ENCODE measurements at places on chromosomes 2 and 18.

DNA sequence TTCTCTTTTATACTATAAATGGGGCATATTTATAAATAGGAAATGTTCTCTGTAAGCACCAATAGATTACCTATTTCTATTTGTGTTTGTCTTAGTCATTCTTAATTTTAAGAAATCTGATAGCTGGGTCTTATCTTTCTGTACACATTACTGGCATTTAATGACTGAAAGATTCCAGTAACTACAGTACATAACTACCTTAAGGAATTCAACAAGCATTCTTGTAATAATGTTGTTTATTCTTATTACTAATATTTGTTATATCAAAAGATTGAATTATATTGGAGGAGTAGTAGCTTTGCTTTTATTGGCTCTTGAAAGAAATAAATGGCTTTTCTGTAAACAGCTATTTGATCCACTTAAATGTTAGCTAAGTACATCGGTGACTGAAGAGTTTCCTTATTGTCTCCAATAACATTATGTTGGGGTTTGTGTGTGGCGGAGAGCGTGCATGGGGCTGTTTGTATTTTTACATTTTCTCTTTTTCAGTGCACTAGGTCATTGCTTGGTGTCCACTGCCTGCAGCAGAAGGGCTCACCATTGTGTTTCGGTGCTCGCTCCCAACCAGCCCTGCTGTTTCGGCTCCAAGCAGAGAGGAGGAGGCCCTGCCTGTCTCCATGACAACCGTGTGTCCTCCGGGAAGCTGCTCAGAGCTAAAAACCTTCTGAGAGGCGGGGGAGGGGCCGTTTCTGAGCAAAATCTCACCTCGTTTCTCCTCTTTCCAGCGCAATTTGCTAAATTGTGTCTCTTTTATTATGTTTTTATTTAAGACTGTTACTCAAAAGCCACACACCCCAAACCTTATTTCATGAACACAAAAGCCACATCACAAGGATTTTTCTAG lies 112.5 kb upstream of the SLC38A11 start:
- DNase-seq, result no peak

DNA sequence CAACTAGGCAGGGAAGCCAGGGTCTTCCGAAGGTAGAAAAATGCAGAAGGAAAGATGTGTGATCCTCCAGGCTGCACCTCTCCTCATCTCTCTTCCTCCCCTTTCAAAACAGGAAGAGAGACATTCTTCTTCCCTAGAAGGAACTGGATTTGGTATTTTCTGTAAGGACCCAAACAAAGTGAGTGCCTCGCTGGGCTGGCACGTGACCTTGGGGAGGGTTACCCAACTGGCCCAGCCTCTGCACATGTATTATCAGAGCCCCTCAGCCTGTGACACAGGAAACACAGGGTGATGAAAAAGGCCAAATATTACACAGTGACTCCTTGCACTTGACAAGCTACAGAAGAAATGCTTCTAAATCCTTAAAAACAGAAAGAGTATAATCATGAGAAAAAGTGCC lies 2.3 kb downstream of the HJURP start:
- DNase-seq, result peak; percentile 90

- no peak for DNase-seq
These were observed 28.8 kb downstream of the TTC32 start for GRCh38 chr2:19873014-19873413.

- DNase-seq, result no peak
These were observed 101.7 kb downstream of the TTC32 start for GRCh38 chr2:19799881-19800780.

- no peak for DNase-seq
These were observed 153.1 kb upstream of the LMAN1 start for GRCh38 chr18:59512025-59512755.

DNA sequence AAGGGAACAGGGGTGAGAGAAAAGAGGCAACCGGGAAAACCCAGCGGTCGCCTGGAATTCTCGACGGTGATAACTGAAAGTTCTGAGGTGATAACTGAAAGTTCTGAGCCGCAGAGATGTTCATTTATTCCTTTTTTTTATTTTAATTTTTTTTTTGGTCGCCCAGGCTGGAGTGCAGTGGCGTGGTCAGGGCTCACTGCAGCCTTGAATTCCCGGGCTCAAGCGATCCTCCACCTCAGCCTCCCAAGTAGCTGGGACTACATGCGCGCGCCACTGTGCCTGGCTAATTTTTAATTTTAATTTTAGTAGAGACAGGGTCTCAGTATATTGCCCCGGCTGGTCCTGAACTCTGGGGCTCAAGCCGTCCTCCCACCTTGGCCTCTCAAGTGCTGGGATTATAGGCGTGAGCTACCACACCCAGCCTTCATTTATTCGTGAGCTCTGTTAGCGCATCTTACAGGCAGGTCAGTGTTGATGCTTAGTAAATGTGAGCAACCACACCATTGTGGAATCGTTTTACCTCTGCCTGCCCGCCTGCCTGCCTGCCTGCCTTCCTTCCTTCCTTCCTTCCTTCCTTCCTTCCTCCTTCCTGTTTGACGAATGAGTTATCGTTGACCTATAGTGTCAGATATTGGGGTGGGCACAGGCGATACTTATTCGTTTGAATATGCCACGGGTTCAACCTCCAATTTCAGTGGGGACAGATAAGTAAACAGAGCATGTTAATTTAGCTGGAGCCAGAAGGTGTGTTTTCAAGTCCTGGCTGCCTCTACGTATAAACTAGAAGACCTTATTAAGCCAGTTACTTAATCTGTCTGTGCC lies 557 bp upstream of the E2F6 start:
- no peak for DNase-seq

GRCh38 chr2:233992513-233993217 lies 57.8 kb upstream of the SPP2 start:
- no peak for DNase-seq

GRCh38 chr2:237512774-237513466 lies 25.9 kb downstream of the MLPH start:
- peak; percentile 52 for DNase-seq

DNA sequence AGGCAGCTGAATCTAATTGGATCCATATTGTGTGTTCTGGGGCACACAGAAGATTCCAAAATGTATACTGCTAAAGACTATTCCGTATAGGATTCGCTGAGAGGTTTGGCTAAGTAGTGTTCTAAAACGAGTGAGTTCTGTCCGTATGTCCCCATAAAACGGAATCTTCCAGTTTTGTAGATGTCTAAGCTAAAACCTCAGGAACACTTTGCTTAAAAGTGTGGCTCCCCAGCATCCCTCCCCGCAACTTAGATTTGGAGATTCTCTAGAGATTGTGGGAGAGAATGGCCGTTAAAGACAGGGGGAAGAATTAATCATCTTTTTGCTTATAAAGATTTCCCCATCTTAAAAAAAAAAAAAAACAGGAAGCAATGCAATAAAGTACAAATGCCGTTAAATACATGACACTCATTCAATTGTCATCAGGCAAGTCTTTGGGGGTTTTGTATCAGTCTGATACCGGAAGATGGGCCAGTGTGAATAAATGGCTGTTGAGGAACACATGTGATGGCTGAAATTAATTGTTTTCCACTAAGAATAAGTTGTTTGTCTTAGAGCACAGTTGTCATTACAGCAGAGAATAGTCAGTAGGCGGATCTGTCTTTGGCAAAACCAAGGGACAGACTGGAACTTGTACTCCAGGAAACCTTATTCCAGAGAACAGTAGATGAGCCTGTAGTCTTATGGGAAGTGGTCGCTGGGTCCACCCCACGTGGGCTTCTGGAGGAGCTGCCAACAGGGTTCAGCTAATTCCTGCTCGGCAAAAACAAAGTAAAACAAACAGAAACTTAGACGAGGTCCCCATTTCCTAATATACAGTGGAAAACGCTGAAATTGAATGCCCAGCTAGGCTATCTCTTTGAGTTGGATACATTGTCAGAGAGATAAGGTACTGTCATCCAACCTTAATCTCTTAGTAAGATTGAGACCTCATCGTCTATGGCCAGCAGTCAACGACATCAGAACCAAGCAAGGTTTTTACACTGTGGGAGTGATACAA lies 1.7 kb downstream of the EMILIN2 start:
- DNase-seq, result peak; percentile 51

GRCh38 chr18:8257851-8258434 lies 351.3 kb upstream of the RAB12 start:
- no peak for DNase-seq

GRCh38 chr2:3463944-3464343 lies 55.4 kb downstream of the ADI1 start:
- no peak for DNase-seq

DNA sequence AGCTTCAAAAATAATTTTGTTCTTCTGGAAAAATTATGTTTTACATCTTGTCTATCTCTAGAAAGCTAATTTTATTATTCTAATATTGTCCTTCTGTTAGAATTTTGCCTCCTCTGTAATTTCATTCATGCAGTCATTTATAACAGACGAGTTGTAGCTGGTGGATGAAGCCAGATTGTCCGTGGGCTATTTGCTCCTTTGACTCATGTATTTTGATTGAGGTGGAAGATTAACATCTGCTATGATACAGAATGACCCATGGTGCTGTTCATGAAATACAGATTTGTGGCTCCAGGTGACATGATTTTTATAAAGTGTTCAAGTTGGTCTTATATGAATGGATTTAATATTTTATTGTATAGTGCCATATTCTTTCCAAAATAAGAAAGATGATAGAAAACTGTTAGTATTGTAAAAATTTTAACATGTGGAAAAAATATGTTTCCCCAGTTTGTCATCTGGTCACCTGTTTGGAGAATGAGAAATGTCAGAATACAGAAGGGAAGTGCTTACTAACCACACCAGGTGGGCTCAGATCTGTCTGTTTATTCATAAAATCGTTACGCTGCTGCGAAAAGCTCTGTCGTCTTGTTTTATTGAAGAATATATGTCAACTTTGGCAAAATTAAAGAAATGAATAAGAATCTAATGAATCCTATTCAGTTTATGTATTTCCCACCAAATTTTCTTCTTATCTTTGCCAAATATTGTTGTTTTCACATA lies 20.4 kb upstream of the L3MBTL4 start:
- no peak for DNase-seq

DNA sequence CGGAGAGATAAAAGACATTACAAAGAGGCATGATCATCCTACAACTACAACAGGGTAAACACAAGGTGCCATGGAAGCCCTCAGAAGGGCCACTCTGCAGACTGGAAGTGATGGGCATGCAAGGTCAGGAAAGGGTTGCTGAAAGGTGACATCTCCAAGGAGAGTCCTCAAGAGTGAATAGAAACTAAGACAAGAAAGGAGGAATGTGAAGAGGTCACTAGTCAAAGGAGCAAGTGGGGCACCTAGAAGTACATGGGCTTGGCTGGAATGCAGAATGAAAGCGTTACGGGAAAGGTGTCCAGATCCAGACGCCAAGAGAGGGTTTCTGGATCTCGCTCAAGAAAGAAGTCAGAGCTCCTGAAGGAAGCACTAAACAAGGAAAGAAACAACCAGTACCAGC lies 314.3 kb downstream of the NBAS start:
- DNase-seq, result no peak

- peak; percentile 30 for DNase-seq
These were observed 76.0 kb downstream of the CD28 start for GRCh38 chr2:203782262-203782976.

DNA sequence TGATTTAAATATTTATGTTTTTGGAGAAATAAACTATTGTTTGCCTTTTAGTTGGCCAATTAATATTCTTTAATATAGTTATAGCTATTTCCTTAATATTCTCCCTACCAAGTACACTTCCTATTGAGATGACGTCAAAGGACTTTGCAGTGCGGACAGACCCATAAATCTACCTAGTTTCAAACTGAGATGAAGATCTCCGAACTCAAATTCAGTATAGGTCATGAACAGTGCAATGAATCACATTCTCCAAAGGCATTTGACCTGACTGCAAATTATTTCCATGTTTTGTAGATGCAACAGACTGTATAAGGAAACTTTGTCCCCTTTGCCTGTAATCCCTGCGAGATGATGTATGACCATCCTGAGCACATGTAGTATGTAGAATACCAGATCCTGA lies 342.6 kb upstream of the FIGN start:
- no peak for DNase-seq

DNA sequence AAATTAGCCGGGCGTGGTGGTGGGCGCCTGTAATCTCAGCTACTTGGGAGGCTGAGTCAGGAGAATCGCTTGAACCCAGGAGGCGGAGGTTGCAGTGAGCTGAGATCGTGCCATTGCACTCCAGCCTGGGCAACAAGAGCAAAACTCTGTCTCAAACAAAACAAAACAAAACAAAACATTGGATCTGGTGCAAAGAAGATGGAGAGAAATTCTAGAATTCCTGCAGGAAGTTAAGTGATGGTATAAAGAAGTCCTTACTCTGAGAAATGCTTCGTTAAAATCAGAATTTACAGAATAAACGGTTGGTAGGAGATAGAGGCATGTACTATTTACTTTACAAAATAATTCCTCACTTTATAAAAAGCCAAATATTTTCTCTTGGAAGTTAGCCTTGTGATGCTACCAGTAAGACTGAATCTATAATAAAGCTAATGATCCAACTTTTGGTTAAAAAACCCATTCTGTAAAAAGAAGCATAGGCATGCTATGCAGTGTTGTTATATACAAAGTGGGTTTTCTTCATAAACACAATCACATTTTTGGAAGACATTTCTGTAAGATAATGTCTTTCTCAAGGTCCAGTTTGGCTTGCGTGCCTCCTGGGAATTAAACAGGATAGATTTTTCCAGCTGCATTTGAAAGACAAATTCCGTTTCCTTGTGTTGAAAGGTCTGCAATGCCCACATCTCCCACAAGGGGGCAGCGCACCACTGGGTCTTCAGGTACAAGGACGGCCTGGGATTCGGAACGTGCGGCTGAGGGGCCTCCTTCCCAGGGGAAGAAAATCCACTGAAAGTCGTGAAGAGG lies 35.6 kb upstream of the PNO1 start:
- DNase-seq, result peak; percentile 33

GRCh38 chr2:67628892-67629291 lies 231.8 kb downstream of the ETAA1 start:
- no peak for DNase-seq

GRCh38 chr2:15906778-15907177 lies 33.6 kb upstream of the MYCN start:
- DNase-seq, result no peak

DNA sequence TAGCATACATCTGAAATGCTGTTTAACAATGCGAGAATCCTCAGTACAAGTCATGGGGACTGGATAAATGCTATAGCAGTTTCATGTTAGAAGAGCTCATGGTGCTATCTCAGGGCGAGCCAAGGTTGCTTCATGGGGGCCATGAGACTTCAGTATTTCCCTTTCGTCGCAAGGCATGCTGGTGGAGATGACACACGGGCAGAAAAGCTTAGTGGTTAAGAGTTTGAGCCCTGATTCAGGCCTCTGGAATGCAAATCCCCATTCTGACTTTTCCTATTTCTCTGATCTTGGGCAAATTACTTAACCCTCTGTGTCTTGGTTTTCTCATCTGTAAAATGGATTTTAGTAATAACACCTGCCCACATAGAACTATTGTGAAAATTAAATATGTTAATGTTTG lies 57.4 kb upstream of the EPHA4 start:
- no peak for DNase-seq

DNA sequence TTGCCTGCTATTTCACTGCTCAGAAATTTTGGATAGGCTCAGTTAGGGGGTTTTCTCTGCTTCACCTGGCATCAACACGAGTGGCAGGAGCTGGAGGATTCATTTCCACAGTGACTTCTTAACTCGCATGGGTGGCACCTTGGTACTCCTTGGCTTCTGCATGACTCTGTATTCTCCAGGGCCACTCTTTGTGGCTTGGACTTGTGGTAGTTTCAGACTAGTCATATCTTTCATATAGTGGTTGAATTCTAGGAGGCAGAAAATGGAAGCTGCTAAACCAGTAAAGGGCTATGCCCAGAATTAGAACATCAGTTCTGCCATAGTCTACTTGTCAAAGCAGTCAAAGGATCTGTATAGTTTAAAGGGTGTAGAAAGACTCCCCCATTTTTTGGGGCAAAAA lies 6.8 kb downstream of the MAIP1 start:
- DNase-seq, result no peak

- DNase-seq, result peak; percentile 95
These were observed 17.7 kb downstream of the SLC66A2 start for GRCh38 chr18:79933765-79934164.
